ENCODE measurements at places on chromosomes 7 and 10.

GRCh38 chr7:66957595-66958290 is 36.7 kb downstream of the TMEM248 start:
- H3K27me3 ChIP-seq: no peaks in the 10 kb centered on the region
- H3K36me3 ChIP-seq: peaks cover 2% of the 10 kb centered on the region
- no peaks in the 10 kb centered on the region for H3K4me1 ChIP-seq
- no peak overlapping the region for H3K4me3 ChIP-seq
- no peak overlapping the region for H3K27ac ChIP-seq
- DNase-seq: no peak

GRCh38 chr7:91685544-91685943 is 195.0 kb downstream of the MTERF1 start:
- no peaks in the 10 kb centered on the region for H3K36me3 ChIP-seq
- DNase-seq: peak; percentile 10
- no peak overlapping the region for H3K4me3 ChIP-seq
- H3K27ac ChIP-seq: no peak overlapping the region
- no peaks in the 10 kb centered on the region for H3K27me3 ChIP-seq

- no peaks in the 10 kb centered on the region for H3K36me3 ChIP-seq
- no peak overlapping the region for H3K27ac ChIP-seq
- peaks cover 65% of the 10 kb centered on the region for H3K27me3 ChIP-seq
- no peak overlapping the region for H3K4me3 ChIP-seq
- H3K4me1 ChIP-seq: peaks cover 37% of the 10 kb centered on the region
These were observed 2.3 kb upstream of the NRP1 start for GRCh38 chr10:33336582-33337325.

- no peak overlapping the region for H3K4me3 ChIP-seq
- H3K36me3 ChIP-seq: no peaks in the 10 kb centered on the region
- H3K27me3 ChIP-seq: no peaks in the 10 kb centered on the region
- no peak for DNase-seq
These were observed 1262.0 kb downstream of the TYW1 start for GRCh38 chr7:68258609-68259008.

- no peaks in the 10 kb centered on the region for H3K27me3 ChIP-seq
- DNase-seq: no peak
- no peaks in the 10 kb centered on the region for H3K36me3 ChIP-seq
- H3K27ac ChIP-seq: no peak overlapping the region
- no peaks in the 10 kb centered on the region for H3K4me1 ChIP-seq
These were observed 287.9 kb upstream of the NEBL start for GRCh38 chr10:21184984-21185383.

GRCh38 chr7:41339913-41340676 is 362.8 kb downstream of the INHBA start:
- DNase-seq: no peak
- no peaks in the 10 kb centered on the region for H3K4me1 ChIP-seq
- H3K36me3 ChIP-seq: no peaks in the 10 kb centered on the region
- no peaks in the 10 kb centered on the region for H3K27me3 ChIP-seq

DNA sequence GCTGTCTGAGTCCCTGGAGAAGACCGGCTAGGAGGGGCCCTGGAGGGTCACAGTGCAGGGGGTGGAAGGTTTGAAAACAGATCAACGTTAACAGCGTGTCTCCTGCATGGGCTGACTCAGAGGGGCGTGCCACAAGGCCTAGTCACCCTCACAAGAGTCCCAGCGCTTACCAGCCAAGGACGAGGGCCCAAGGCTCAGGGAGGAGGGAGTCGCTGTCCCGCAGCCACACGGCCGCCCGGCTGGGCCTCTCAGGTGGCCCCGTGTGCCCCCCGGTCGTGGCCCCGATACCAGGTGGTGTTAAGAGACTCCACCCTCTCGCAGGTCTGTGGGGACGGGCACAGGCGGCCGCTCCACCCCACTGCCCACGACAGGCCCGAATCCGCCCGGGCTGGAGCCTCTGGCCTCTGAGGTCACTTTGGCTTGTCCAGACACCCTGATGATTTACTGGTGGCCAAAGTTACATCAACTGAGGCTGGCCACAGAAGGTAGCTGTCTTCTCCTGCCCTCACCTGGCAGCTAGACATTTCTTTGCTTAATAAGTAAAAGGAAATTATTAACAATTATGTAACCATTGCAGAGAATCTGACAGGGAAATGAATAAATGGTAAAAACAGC is 34.0 kb downstream of the FAM20C start:
- no peak overlapping the region for H3K4me3 ChIP-seq
- no peaks in the 10 kb centered on the region for H3K4me1 ChIP-seq
- no peaks in the 10 kb centered on the region for H3K27me3 ChIP-seq
- no peak overlapping the region for H3K27ac ChIP-seq
- H3K36me3 ChIP-seq: no peaks in the 10 kb centered on the region
- DNase-seq: no peak

DNA sequence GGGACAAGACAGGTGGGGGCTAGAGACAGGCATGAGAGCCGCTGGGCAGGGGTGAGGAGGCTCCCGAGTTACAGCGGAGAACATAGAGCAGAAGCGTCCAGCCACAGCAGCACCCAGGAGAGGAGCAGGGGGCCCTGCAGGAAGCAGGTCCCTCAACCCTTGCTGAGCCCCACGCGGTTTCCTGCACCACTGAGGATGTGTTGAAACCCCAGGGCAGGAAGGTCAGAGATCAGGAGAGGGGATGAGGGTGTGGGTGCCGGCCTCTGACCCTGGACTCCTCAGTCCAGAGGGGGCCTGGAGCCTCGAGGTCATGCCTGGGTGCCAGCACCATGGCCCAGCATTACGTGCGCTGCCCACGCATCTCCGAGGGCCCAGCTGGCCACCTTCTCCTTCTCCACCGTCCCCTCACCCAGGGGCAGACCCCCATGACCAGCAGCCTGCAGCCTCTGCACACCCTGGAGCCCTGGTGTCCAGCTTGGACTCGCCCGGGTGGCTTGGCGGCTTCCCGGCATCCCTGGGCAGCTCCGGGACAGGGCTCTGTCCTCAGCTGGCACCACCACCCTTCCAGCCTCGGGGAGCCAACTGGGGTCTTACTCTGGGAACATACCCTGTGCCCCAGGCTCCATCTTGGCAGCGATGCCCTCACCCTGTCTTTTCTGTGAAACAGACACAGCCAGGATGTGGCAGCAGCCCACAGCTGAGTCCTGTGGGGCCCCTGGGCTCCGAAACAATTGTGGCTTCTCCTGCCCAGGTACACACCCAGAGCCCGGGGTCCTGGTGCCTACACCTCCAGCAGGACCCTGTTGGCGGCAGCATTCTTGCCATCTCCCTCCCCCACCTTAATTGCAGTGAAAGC is 52.0 kb downstream of the STK32C start:
- no peaks in the 10 kb centered on the region for H3K27me3 ChIP-seq
- DNase-seq: no peak
- H3K4me3 ChIP-seq: no peak overlapping the region
- H3K4me1 ChIP-seq: peaks cover 9% of the 10 kb centered on the region

GRCh38 chr7:7207876-7208275 is 25.5 kb downstream of the C1GALT1 start:
- H3K27ac ChIP-seq: no peak overlapping the region
- H3K36me3 ChIP-seq: peaks cover 6% of the 10 kb centered on the region
- H3K4me3 ChIP-seq: no peak overlapping the region
- no peaks in the 10 kb centered on the region for H3K4me1 ChIP-seq

- no peaks in the 10 kb centered on the region for H3K4me1 ChIP-seq
- H3K27me3 ChIP-seq: no peaks in the 10 kb centered on the region
- DNase-seq: no peak
- no peak overlapping the region for H3K27ac ChIP-seq
- H3K36me3 ChIP-seq: no peaks in the 10 kb centered on the region
- H3K4me3 ChIP-seq: no peak overlapping the region
These were observed 736.0 kb upstream of the AUTS2 start for GRCh38 chr7:68862261-68862660.

DNA sequence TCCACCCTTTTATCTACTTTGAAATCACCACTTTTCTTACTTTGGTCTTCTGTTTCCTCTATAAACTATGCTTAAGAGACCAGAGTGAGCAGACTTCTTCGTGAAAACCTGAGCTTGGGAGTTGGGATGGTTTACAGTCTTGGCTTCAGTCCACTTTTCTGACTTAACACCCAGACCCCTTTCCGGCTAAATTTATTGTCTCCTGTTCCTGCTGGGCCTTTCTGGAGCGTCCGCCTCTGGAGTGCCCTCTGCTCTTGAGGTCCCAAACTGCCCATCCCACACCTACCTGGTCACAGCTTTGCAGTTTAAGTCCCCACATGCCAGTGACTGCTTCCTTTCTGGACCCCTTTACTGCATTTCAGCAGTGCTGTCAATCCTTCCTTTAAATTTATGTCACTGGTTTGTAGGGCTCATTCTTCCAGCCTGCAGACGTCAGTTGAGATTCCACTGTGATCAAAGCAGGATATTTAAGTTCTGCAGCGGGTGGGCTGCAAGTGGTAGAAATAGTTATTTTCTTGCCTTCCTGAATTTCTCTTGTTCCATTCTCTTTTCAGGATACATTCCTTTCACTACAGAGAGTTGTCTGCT is 80.3 kb downstream of the KAT6B start:
- no peak for DNase-seq
- peaks cover 12% of the 10 kb centered on the region for H3K4me1 ChIP-seq
- H3K4me3 ChIP-seq: no peak overlapping the region
- no peak overlapping the region for H3K27ac ChIP-seq
- no peaks in the 10 kb centered on the region for H3K27me3 ChIP-seq
- H3K36me3 ChIP-seq: peaks cover 3% of the 10 kb centered on the region

- H3K36me3 ChIP-seq: no peaks in the 10 kb centered on the region
- H3K4me3 ChIP-seq: no peak overlapping the region
- H3K4me1 ChIP-seq: no peaks in the 10 kb centered on the region
These were observed 115.5 kb downstream of the PHTF2 start for GRCh38 chr7:77913977-77914607.

DNA sequence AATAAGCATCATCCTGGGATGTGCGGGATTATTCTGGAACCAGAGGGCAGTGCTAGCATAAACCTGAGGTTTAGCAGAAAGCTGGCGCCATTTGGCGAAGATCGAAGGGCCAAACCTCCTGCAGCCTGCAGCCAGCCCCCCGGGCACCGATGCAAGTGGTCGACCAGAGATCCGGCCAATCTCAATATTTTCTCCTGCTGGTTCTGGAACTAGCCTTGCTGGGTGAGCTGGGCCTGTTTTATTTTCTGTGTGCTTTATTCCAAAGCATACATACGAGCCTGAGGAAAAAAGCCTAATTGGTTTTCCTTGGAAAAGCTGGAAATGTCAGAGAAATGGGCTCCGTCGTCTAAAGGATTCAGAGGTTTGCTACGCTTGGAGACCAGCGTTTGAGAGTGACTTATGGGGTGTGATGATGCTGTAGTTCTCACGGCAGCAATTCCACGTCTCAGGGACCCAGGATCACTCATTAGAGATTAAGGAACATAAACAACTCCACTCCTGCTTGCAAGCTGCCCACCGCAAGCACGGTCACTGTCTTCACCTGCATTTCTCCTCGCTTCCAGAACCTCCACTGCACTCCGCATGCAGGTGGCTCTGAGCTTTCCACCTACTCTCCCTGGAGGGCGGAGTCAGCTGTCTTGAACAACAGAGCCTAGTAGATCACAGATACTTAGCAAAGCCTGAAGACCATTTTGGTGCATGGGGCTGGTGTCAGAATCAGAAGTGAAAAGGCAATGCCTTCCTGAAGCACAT is 60.2 kb downstream of the PRKAG2 start:
- H3K4me1 ChIP-seq: no peaks in the 10 kb centered on the region
- no peaks in the 10 kb centered on the region for H3K27me3 ChIP-seq
- H3K36me3 ChIP-seq: no peaks in the 10 kb centered on the region
- no peak for DNase-seq
- H3K27ac ChIP-seq: no peak overlapping the region

DNA sequence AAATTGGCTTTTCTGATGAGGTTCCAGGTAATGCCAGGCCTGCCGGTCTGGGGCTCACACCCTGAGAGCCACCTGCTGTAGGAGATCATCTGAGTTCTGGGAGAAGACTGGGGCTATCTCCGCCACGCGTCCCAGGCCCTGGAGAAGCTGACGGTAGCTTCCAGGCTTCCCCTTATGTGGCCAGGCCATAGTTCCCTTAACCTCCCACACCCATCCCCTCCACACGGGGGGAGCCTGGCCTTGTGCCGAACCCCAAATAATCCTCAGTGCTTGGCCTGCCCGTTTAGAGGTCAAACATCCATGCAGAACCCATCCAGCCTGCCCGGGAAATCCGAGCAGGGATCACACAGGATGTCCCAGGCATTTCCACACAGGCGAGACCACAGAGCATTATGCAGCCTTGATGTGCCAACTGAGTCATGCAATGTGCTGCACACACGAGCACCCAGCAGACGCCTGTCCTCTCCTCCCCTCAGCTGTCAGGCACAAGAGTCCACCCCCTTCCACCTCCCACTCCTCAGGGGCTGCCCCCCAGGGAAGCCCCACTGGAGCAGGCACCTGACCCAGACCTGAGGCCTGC is 176.2 kb downstream of the PRKAG2 start:
- H3K4me1 ChIP-seq: peaks cover 9% of the 10 kb centered on the region
- peak overlapping the region; percentile 40 for H3K4me3 ChIP-seq
- no peak overlapping the region for H3K27ac ChIP-seq
- no peaks in the 10 kb centered on the region for H3K27me3 ChIP-seq

- no peaks in the 10 kb centered on the region for H3K27me3 ChIP-seq
- H3K36me3 ChIP-seq: no peaks in the 10 kb centered on the region
- no peak overlapping the region for H3K4me3 ChIP-seq
- H3K27ac ChIP-seq: no peak overlapping the region
- DNase-seq: no peak
These were observed 48.1 kb downstream of the SGMS1 start for GRCh38 chr10:50575477-50576244.

GRCh38 chr7:116528008-116528789 is 3.4 kb downstream of the CAV1 start:
- no peak overlapping the region for H3K27ac ChIP-seq
- H3K27me3 ChIP-seq: peaks cover 36% of the 10 kb centered on the region

DNA sequence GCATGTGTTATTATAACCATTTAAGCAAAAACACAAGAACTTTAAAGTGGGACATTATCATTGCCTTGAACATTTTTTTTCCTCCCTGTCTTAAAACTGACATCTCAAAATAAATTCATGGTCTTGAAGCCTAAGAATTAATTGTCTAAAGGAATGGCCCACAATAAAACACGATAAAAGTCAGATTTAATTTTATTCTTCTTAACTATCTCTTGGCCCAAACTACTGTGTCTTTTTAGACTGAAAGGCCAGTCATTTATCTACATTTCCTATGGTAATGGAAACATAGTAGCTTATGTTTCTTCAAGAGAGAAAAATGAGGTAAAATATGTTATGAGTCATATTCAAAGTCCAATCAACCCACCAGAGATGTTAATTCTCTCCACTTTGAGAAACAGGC is 24.4 kb upstream of the ETV1 start:
- H3K27me3 ChIP-seq: no peaks in the 10 kb centered on the region
- H3K27ac ChIP-seq: no peak overlapping the region
- H3K4me1 ChIP-seq: no peaks in the 10 kb centered on the region
- no peaks in the 10 kb centered on the region for H3K36me3 ChIP-seq

DNA sequence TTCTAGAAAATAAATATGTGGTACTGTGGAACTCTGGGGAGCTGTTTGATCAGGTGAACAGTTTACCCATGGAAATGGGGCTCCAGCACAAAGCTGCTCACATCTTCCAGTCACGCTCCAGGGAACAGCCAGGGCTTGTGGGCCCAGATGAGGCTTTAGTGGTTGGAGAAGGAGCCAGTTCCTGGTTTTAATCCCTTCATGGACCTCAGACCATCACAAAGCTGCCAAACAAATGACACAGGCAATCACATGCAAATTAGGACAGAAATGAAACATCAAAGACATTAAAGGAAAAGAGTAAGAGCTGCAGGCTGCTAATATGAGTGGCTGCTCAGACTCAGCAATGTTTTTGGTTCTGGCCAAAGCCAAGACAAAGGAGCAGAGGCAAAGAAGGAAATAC is 2.2 kb upstream of the ATP6V0E2 start:
- no peak overlapping the region for H3K4me3 ChIP-seq
- H3K27ac ChIP-seq: no peak overlapping the region
- peaks cover 78% of the 10 kb centered on the region for H3K4me1 ChIP-seq
- DNase-seq: no peak
- H3K27me3 ChIP-seq: no peaks in the 10 kb centered on the region
- H3K36me3 ChIP-seq: no peaks in the 10 kb centered on the region
